ENCODE measurements at places on chromosomes 13 and 19.

- DNase-seq: no peak
Observed at GRCh38 chr13:27960362-27961226, 8.5 kb downstream of the CDX2 start.

- no peak for DNase-seq
Observed at GRCh38 chr13:43942286-43942685, 62.6 kb downstream of the LACC1 start.

DNA sequence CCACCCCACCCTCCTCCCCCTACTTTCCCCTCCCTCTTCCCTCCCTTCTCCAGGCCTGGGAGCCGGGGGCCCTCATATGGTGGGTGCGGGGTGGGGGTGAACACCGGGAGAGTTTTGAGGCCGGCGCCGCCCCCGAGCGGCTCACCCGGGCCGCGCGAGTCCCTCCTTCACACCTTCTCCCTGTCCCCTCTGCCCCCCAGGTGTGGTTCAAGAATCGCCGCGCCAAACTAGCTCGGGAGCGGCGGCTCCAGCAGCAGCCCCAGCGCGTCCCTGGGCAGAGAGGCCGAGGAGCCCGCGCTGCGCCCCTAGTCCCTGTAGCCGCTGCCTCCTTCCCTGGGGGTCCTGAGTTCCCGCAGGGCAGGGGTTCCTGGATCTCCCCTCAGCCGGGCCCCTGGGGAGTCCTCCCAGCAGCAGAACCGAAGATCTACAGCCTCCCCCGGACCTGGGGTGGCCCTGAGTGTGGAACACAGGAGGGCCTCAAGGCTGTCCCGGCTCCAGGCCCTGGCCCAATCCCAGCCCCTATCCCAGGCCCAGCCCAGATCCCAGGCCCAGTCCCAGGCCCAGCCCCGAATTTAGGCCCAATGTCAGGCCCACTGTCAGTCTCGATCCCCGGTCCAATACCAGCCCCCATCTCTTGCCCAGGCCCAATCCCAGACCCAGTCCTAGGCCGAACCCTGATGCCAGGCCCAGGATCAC, 1.7 kb downstream of the TPRX2 start:
- no peak for DNase-seq

GRCh38 chr13:94495806-94496205, 16.3 kb upstream of the DCT start:
- no peak for DNase-seq

DNA sequence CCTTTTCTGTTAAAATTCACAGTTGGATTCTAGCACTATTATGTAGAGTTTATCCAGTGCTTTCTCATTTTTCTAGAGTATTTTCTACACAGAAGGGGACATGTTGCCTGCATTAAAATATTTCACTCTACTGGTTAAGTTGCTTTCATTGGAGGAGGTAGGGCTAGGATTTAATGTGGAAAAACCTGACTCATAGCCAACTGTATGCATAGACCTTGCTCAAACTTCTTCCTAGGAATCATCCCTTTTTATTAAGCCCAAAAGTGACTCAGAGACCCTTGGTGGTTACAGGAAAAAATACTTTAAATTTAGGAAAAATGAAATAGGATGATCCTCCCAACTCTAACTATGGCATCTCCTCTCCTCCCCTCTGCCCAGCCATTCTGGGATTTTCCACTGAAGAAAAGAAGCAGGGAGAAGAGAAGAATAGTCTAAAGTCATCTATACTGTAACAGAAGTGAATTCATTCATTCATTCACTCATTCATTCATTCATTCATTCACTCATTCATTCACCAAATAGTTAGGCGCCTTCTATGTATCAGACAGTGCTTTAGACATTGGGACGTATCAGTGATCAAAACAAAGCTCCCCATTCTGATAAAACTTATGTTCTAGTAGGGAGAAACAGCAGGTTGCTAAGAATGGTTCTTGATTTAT, 109.0 kb upstream of the HTR2A start:
- DNase-seq: no peak

DNA sequence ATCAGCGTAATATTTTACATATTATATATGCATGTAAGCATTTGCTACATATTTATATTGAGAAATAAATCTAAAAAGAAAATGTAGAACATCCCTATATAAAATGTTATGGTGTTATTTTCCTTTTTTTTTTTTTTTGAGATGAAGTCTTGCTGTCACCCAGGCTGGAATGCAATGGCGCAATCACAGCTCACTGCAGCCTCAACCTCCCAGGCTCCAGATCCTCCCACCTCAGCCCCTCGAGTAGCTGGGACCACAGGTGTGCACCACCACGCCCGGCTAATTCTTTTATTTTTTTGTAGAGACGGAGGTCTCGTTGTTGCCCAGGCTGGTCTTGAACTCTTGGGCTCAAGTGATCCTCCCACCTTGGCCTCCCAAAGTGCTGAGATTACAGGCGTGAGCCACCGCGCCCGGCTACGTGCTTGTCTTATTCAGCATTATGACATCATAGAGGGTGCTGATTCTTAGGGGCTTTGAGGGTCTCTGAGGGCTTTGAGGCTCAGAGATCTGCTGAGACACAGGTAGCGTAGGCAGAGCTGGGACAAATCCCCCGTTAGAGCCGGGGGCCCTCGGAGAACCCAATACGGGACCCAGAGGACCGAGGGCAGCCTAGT, 101.9 kb downstream of the GADD45B start:
- no peak for DNase-seq

- no peak for DNase-seq
Observed at GRCh38 chr19:46478356-46478986, 7.1 kb upstream of the PNMA8A start.

GRCh38 chr19:33005440-33005839, 33.4 kb downstream of the FAAP24 start:
- no peak for DNase-seq

DNA sequence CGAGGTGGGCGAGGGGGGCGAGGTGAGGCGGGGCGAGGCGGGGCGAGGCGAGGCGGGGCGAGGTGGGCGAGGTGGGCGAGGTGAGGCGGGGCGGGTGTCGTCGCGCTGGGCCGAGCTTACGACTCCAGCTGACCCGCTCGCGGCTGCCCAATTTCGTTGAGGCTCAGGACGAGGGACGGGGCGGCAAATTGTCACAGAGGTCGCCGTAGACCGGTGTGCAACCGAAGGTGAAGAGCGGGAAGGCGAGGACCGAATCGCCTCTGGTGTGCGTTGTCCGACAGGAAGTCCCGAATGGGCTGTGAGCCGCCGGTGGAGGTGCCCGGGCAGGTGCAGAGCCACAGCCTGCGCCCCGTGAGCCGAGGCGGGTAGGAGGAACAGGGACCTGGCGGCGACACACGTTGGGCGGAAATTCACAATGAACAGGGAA, at the start of gene LACC1:
TSS of gene LACC1 (plus strand) at position 150 of the 427 bp plus-strand sequence. CDS start 1,082 bp downstream, outside the sequence.
- peak; percentile 73 for DNase-seq

- no peak for DNase-seq
Observed at GRCh38 chr13:106383791-106384190, 151.7 kb downstream of the EFNB2 start.

GRCh38 chr19:19321141-19321577, 530 bp downstream of the MAU2 start:
- peak; percentile 24 for DNase-seq

- no peak for DNase-seq
Observed at GRCh38 chr13:77859450-77859849, 59.2 kb downstream of the EDNRB start.

DNA sequence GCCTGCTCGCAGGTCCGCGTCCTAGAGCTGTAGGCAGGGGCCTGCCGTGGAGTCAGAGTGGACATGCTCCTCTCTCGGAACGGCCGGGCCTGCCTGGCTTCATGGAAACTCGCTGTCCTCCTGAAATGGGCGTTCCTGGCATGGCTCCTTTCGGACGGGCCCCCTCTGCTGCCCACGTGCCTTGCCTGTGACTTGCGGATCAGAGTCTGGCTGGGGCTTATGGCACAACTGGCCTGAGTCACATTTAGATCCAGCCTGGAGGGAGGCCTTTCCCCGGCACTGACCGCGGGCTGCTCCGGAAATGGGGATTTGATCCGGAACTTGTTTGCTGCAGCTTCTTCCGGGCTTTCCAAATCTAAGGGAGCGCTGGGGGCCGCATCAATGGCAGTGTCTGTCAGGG, 28.1 kb downstream of the THSD1 start:
- no peak for DNase-seq

DNA sequence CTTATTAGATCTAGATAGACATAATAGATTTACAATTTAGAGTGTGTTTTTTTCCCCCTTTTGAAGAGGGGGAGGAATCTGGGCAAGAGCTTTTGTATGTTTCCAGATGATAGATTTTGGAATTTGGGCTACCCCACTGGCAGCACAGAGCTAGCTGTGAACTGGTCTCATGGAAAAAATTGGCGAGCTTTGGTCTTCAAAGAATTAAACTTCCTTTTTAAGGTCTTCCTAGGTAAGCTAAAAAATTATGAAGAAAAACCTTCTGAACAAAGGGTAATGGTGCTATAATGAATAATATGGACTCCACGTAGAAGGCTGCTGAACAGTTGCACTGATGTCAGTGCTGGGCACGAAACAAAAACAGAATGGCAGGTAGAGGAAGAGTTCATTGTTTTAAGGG, 109.3 kb downstream of the ZIC5 start:
- no peak for DNase-seq

GRCh38 chr13:106349080-106349931, 186.2 kb downstream of the EFNB2 start:
- no peak for DNase-seq

GRCh38 chr13:109123971-109124370, 494.6 kb downstream of the MYO16 start:
- DNase-seq: no peak

DNA sequence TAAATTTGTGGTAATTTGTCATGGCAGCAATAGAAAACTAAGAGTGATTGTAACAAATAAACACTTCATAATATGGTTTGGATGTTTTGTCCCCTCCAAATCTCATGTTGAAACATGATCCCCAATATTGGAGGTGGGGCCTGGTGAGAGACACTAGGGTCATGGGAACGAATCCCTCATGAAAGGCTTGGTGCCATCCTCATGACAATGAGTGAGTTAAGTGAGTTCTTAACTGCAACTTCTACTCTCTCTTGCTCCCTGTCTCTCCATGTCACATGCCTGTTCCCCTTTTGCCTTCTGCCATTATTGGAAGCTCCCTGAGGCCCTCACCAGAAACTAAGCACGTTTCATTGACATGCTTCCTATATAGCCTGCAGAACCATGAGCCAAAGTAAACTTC, 1233.2 kb downstream of the OLFM4 start:
- DNase-seq: no peak

- peak; percentile 82 for DNase-seq
Observed at GRCh38 chr19:40610396-40611064, 9.4 kb downstream of the LTBP4 start.

- no peak for DNase-seq
Observed at GRCh38 chr13:97600458-97601075, 166.6 kb downstream of the RAP2A start.

DNA sequence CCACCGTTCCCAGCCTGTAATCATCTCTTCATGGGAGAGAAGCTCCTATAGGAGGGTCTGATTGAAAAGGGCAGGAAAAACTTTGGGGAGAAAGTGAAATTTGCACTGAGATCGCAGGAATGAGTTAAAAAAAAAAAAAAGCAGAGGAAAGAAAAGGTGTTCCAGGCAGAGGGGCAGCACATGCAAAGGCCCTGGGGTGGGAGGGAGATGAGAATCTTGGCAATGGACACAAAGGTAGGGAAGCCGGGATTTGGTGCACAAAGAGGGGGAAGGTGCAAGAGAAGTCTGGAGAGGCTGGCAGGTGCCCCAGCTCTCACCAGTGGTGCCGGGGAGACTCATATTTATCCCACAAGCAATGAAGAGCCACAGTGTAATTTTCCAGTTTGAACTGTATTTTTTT, 16.4 kb upstream of the GPR32 start:
- DNase-seq: no peak

- peak; percentile 28 for DNase-seq
Observed at GRCh38 chr19:10271543-10272086, 695 bp downstream of the ICAM1 start.

- no peak for DNase-seq
Observed at GRCh38 chr13:77398825-77399620, 72.1 kb upstream of the MYCBP2 start.

GRCh38 chr13:31965361-31966066, 66.1 kb upstream of the FRY start:
- DNase-seq: no peak

GRCh38 chr19:1453525-1454364, 3.8 kb downstream of the APC2 start:
- no peak for DNase-seq

DNA sequence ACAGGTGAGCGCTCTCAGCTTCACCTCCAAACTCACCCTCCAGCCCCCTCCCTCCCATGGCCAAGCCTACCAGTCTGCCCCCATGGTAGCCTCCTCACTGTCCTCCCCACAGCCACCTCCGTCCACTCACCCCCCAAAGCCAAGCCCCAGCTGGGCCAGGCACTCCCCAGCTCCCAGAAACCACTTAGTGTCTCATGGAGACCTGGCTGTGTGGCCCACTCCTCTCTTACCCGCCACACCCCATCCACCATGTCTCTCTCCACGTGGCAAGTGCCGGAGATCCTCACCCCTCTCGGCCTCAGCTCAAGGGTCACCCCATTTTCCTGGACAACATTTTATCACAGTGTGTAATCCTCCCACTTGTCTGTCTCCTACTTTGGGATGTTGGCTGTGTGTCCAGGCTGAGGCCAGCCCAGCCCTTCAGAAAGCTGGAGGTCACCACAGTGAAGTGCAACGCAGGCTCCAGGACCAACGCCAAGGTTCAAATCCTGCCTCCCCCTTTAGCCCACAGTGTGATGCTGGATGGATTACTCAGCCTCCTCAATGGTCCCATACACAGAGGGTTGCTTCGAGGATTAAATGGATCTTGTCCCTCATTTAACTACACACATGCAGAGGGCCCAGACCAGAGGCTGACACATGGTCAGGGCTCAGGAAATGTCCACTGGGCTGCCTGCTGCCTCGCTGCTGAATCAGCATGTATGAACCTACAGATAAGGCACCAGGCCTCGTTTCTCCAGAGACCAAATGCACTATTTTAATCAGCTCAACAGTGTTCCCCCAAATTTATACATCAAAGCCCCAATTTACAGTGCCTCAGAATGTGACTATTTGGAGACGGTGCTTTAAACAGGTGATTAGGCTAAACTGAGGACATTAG, 71.3 kb downstream of the CEBPG start:
- DNase-seq: no peak

DNA sequence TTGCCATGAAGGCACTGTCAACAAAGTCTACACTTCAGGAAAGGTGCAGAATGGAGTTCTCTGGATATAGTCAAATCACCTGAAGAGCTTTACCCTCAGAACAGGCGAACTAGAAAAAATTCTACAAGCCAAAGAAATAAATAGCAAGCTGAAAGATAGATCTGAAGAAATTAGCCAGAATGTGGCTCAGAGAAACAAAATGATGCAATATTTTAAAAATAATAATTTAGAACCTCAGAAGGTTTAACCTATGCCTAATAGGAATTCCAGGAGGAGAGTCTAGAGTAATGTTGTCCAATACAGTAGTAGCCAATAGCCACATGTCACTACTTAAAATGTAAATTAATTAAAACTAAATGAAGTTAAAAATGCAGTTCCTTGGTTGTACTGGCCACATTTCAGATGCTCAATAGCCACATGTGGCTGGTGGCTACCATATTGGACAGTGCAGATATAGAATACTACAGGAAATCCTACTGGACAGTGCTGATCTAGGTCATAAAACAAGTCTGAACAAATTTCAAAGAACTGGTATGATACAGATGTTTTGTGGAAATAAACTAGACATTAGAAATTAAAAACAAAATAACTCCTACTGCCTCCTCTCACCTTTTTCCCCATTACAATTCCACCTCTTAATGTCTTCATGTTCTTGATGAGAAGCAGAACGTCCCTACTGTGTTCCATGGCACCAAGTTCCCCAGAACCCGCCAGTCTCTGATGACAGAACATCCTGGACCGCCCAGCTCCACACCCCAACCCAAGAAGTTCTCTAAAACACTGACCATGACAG, 679 bp upstream of the CDADC1 start:
- DNase-seq: no peak
